GM12878 (cell line): ENCODE measurements at places on chromosomes 16 and 17.

- no peaks in the 10 kb centered on the region for H3K4me1 ChIP-seq
- H3K4me3 ChIP-seq, result no peak overlapping the region
- no peak overlapping the region for H3K27ac ChIP-seq
- H3K36me3 ChIP-seq, result no peaks in the 10 kb centered on the region; the same call in none of the 2 replicates
- DNase-seq, result no peak
Observed at GRCh38 chr17:2374549-2375285, 26.1 kb downstream of the MNT start.

- no peak overlapping the region for H3K4me3 ChIP-seq
- H3K4me1 ChIP-seq, result no peaks in the 10 kb centered on the region
- DNase-seq, result no peak
- no peak overlapping the region for H3K27ac ChIP-seq
- peaks cover 5% of the 10 kb centered on the region; the same call in 1 of the 2 replicates for H3K36me3 ChIP-seq
Observed at GRCh38 chr16:102060-102855, 24.2 kb downstream of the MPG start.

GRCh38 chr16:73813527-73813926 lies 483.1 kb upstream of the PSMD7 start:
- no peak for DNase-seq
- H3K27me3 ChIP-seq, result no peaks in the 10 kb centered on the region
- H3K4me3 ChIP-seq, result no peak overlapping the region

- no peak overlapping the region for H3K27ac ChIP-seq
- no peaks in the 10 kb centered on the region for H3K27me3 ChIP-seq
- no peak for DNase-seq
- H3K36me3 ChIP-seq, result peaks cover 15% of the 10 kb centered on the region
Observed at GRCh38 chr16:50801036-50801435, 59.1 kb downstream of the CYLD start.
